Cardiac ventricle fibroblast (primary cell): ENCODE measurements at places on chromosomes 7 and 10. TPM values are rescaled to one million over a fixed set of nuclear protein-coding genes. Genes with fewer than 3 reads are reported as not detected.

The ABCB1 gene
- 0.29 TPM in 1 of 2 replicates, not detected in the other for total RNA-seq

The MBL2 gene
- total RNA-seq, result not detected in 2 replicates

The GIMAP7 gene
- 0.31 and 0.49 TPM in 2 replicates for total RNA-seq

The KEL gene
- 0.05 TPM in 1 of 2 replicates, not detected in the other for total RNA-seq

The SDHAF3 gene
- total RNA-seq, result 5.1 and 11.3 TPM in 2 replicates

The CPA4 gene
- total RNA-seq, result 1.3 and 2.6 TPM in 2 replicates

The HOXA9 gene
- total RNA-seq, result not detected in 2 replicates

The NEBL gene
- total RNA-seq, result 25.9 and 28.7 TPM in 2 replicates

The PKD1L1 gene
- total RNA-seq, result 0.29 and 0.69 TPM in 2 replicates

The TMEM196 gene
- not detected in 2 replicates for total RNA-seq

The PAPOLB gene
- total RNA-seq, result 0.24 TPM in 1 of 2 replicates, not detected in the other

The MSS51 gene
- 0.68 and 0.94 TPM in 2 replicates for total RNA-seq

The NACAD gene
- 1.7 TPM in 2 replicates for total RNA-seq

The TUBB8 gene
- not detected in 2 replicates for total RNA-seq

The CDK14 gene
- total RNA-seq, result 23.0 and 25.7 TPM in 2 replicates

The NME8 gene
- not detected in 2 replicates for total RNA-seq

The ANXA8 gene
- total RNA-seq, result not detected in 2 replicates

The CPSF4 gene
- 14.2 and 29.7 TPM in 2 replicates for total RNA-seq

The MRPS24 gene
- 100 and 104 TPM in 2 replicates for total RNA-seq

The IFIT3 gene
- total RNA-seq, result 15.7 and 16.1 TPM in 2 replicates

The TIMM23B gene
- 10.9 and 12.8 TPM in 2 replicates for total RNA-seq

The UPK3BL2 gene
- total RNA-seq, result 0.54 and 3.1 TPM in 2 replicates

The GIMAP4 gene
- total RNA-seq, result 0.54 and 0.56 TPM in 2 replicates

The BAIAP2L1 gene
- 1.6 and 4.4 TPM in 2 replicates for total RNA-seq

The OR6B1 gene
- not detected in 2 replicates for total RNA-seq

The WEE2 gene
- not detected in 2 replicates for total RNA-seq

The PARG gene
- total RNA-seq, result 11.0 and 12.0 TPM in 2 replicates

The UPK3B gene
- not detected in 2 replicates for total RNA-seq

The A1CF gene
- total RNA-seq, result not detected in 2 replicates

The TMEM139 gene
- total RNA-seq, result 0.24 TPM in 1 of 2 replicates, not detected in the other

The SIRT1 gene
- 8.5 and 13.3 TPM in 2 replicates for total RNA-seq

The SCART1 gene
- total RNA-seq, result 0.73 and 2.2 TPM in 2 replicates

The GPR15LG gene
- total RNA-seq, result not detected in 2 replicates

The DYNC1I1 gene
- total RNA-seq, result 1.6 and 1.9 TPM in 2 replicates

The GPR26 gene
- not detected in 2 replicates for total RNA-seq

The SLC13A4 gene
- total RNA-seq, result not detected in 2 replicates

The AKR1D1 gene
- total RNA-seq, result not detected in 2 replicates

The WDR86 gene
- total RNA-seq, result 2.4 and 4.6 TPM in 2 replicates

The MEOX2 gene
- total RNA-seq, result 2.9 and 4.7 TPM in 2 replicates

The ATP5MK gene
- 269 and 308 TPM in 2 replicates for total RNA-seq

The PRKAR2B gene
- 9.3 and 11.1 TPM in 2 replicates for total RNA-seq

The ANKIB1 gene
- total RNA-seq, result 23.8 and 29.0 TPM in 2 replicates

The ECD gene
- 19.3 and 22.0 TPM in 2 replicates for total RNA-seq

The EIF5AL1 gene
- total RNA-seq, result 0.37 and 0.49 TPM in 2 replicates

The MINDY3 gene
- 17.1 and 17.3 TPM in 2 replicates for total RNA-seq

The EFCAB10 gene
- not detected in 2 replicates for total RNA-seq

The IL2RA gene
- total RNA-seq, result not detected in 2 replicates

The METTL27 gene
- 2.0 and 3.0 TPM in 2 replicates for total RNA-seq

The THNSL1 gene
- total RNA-seq, result 4.0 and 4.1 TPM in 2 replicates

The SLC26A4 gene
- total RNA-seq, result 0.05 and 0.44 TPM in 2 replicates

The KCNH2 gene
- total RNA-seq, result not detected in 2 replicates
